Glutamatergic neuron (in vitro differentiated cells): ENCODE measurements at places on chromosomes 6 and 20. TPM values are rescaled to one million over a fixed set of nuclear protein-coding genes. Genes with fewer than 3 reads are reported as not detected.

DNA sequence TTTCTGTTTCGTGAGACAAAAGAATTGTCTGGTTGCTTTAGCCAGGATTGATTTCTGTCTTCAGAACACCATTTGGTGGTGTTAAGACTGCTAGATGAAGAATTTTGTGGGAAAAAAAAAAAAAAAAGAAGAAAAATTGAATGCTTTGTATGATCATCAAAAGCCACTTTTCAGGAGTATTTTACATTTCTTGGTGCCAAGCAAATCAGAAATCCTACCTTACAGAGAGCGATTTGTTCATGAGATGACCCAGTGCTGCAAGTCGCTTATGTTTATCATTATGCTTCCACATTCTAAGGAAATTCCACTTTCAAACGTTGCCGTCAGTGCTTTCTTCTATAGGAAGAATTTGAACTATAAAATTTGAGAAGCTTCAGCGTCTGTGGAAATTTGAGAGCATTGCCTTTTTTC lies 228.7 kb downstream of the BCKDHB start:
- no peak for DNase-seq

DNA sequence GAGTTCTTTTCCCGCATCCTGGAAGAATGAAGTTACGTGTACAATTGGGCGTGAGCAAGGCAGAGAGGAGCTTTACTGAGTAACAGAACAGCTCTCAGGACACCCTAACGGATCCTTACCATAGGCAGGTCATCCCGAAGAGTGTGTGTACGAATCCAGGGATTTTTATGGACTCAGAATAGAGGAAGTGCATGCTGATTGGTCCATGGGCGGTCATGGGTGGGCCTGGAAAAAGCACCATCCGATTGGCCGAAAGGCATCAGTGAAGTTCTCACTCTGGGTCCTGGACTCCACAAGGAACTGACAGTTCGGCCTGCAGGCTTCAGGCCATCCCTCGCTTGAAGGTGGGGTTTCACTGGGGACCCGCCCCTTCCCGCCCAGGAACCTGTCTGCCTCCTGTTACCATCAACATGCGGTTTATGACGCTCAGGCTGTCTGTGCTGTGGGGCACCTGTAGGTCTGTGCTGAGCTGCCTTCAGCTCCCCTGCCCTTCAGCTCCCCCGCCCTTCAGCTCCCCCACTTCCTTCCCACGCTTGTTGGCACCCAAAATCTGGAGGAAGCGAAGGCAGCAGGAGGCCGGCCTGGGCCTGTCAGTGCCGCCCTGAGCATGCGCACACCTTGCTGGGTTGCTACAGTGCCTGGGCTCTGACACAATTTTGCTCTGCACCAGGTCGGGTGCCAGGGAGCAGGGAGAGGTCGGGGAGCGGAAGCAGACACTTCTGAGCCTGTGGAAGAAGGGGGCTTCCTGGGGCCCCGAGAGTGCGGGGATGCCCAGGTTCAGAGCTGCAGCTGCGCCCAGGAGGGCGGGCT lies 57.9 kb upstream of the MANEA start:
- DNase-seq = no peak

Gene BPIFB4
- not detected for total RNA-seq

Gene COL21A1
- total RNA-seq = 0.69 TPM

Gene HLA-DQB2
- total RNA-seq = not detected

- no peak for DNase-seq
Measured at GRCh38 chr20:58783511-58784011, 67.1 kb downstream of the GNAS-AS1 start.

Gene GJA1
- 19.4 TPM for total RNA-seq

DNA sequence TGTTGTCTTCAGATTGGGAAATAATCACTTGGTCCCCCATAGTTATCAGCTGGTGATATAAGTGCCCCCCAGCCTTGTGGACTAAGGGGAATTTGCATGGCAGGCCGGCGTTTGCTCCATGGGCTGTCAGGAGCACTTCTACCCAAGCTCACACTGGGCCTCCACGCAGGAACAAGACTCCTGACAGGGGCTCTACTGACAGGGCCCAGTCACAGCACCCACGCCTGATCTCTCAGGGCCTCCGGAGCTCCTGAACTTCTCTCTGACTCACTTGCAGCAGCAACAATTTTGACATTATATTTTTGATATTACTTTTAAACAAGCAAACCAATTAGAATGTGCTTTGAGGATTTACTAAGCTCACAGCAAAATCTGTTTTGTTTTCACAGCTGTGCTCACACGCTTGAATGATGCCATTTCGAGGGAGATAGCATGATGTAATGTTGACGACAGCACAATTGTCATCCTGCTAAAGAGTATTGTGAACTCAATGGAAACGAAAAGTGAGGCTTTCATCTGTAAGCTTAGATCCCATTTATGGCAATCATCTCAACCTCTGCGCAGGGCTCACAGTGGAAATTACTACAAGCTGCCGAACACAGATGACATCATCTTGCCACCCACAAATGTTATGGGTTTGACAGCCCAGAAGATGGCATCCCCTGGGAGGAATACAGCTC lies 28.7 kb upstream of the TXNDC5 start:
- DNase-seq = no peak

DNA sequence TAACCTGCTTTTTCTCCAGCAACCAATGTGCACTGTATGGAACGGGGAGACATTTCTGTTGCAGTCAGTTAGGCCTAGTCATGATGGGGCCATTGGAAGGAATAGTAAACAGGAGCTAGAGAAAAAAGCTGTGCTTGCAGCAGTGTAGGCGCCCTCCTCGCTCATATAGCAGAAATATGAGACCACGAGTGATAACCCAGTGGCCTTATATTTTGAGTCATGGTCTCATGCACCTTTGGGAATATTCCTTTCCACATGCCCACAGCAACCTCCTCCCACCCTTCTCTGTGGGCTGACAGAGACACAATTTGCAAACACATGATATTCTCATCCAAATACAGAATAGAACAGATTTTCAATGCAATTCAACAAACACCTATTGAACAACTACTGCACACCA lies 248.9 kb upstream of the CITED2 start:
- DNase-seq = no peak

DNA sequence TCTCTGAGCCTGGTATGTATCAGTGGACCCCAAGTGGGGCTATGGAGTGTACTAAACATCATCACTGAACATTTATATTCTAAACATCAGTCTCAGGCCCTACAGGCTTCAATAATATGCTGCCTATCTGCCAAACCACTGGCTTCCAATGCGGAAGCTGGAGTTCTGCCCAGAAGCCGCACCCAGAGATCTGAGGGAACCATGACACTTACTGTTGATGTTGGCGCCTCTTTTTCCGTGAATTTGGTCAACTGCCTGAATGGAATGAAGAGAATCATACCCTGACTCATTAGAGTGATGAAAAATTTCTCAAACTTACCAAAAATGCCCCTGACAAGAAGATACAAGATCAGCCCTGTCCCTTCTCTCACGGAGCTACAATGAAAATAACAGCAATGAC lies 66.2 kb downstream of the SLC22A23 start:
- DNase-seq = no peak

DNA sequence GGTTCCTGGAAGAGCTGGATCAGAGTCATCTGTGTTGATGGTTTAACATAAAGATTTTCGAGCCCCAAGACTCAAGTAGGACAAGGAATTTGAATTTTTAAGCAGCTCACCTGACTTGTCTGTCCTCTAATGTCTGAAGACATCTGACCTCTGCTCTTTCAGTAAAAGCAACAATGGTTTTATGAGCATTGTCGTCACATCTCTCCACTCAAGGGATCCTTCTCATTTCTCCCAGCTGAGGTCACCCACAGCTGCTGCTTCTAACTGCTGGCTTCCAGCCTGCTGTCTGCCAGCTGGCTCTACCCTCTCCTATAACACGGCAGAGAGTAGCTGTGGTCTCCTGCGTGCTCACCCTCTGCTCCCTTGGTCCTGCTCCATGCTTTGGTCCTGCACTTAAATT lies 24.7 kb upstream of the HDAC2 start:
- DNase-seq = peak; percentile 81

Gene ZFAND3
- 115 TPM for total RNA-seq

Gene AGPAT1
- total RNA-seq = 136 TPM

Gene PPIL6
- 0.83 TPM for total RNA-seq

Gene ERVFRD-1
- total RNA-seq = not detected

Gene LGSN
- not detected for total RNA-seq

DNA sequence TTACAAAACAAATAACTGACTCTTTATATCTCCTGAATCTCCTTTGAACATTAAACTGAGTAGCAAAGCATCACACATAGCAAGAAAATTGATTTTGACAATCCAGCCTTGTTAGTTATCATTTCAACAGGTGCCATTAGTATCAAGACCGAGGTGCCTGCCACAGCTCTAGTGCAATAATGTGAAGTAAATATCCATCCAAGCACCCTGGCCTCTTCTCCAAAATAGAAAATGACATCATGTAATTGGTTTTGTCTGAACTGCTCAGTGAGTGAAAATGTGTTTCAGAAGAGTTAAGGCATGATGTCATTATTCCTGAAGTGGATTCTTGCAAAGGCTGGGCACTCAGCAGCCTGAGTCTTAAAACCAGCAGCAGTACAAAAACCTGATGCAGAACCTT lies 341.4 kb downstream of the PLCB1 start:
- DNase-seq = no peak
